ENCODE measurements at places on chromosomes 4 and X. TPM values are rescaled to one million over a fixed set of nuclear protein-coding genes. Genes with fewer than 3 reads are reported as not detected.

CXCL9 gene
- not detected for total RNA-seq

PPP2R2C gene
- 0.94 TPM for total RNA-seq

NPY1R gene
- total RNA-seq, result 0.22 TPM

GABRG1 gene
- total RNA-seq, result not detected

PNMA5 gene
- total RNA-seq, result not detected

NOCT gene
- total RNA-seq, result 31.5 TPM

RAB9B gene
- 4.1 TPM for total RNA-seq

FTSJ1 gene
- total RNA-seq, result 53.3 TPM

N4BP2 gene
- total RNA-seq, result 7.7 TPM

DSPP gene
- total RNA-seq, result not detected

CNGA1 gene
- not detected for total RNA-seq

TMPRSS11F gene
- total RNA-seq, result not detected

VCX3B gene
- total RNA-seq, result not detected

PTCHD1 gene
- 1.9 TPM for total RNA-seq

TRPC5OS gene
- not detected for total RNA-seq

FAT1 gene
- total RNA-seq, result 663 TPM

TACR3 gene
- not detected for total RNA-seq

C1QTNF7 gene
- total RNA-seq, result 0.53 TPM

SOWAHD gene
- 0.23 TPM for total RNA-seq

FAM133A gene
- total RNA-seq, result 0.65 TPM

DNAAF6 gene
- not detected for total RNA-seq

SMIM10L2A gene
- total RNA-seq, result 0.40 TPM

AMER1 gene
- total RNA-seq, result 5.4 TPM

TDO2 gene
- not detected for total RNA-seq

AR gene
- 3.3 TPM for total RNA-seq

DCX gene
- total RNA-seq, result not detected

REELD1 gene
- total RNA-seq, result not detected

RBM41 gene
- total RNA-seq, result 12.6 TPM

MSANTD1 gene
- total RNA-seq, result 0.55 TPM

P2RY4 gene
- not detected for total RNA-seq

RHOH gene
- not detected for total RNA-seq

GPC3 gene
- 1.5 TPM for total RNA-seq

STK32B gene
- 13.1 TPM for total RNA-seq

PASD1 gene
- not detected for total RNA-seq

PAGE1 gene
- total RNA-seq, result not detected

GASK1B gene
- 37.6 TPM for total RNA-seq

GUCY1B1 gene
- total RNA-seq, result 20.5 TPM

NLGN3 gene
- total RNA-seq, result 0.87 TPM

NAP1L3 gene
- 33.2 TPM for total RNA-seq

MGARP gene
- total RNA-seq, result 3.4 TPM

SMIM9 gene
- total RNA-seq, result not detected

NDST3 gene
- total RNA-seq, result 1.3 TPM

STK26 gene
- total RNA-seq, result 17.9 TPM

NSDHL gene
- 18.1 TPM for total RNA-seq

MAGEA10 gene
- not detected for total RNA-seq

NUP62CL gene
- not detected for total RNA-seq

PCDH19 gene
- total RNA-seq, result 5.0 TPM

ATP8A1 gene
- 0.25 TPM for total RNA-seq

SMAD1 gene
- total RNA-seq, result 16.5 TPM

TRIM60 gene
- total RNA-seq, result not detected

PRKG2 gene
- not detected for total RNA-seq

ASMT gene
- not detected for total RNA-seq

PARM1 gene
- total RNA-seq, result 1.0 TPM

TLR3 gene
- 7.9 TPM for total RNA-seq

SSX4B gene
- total RNA-seq, result not detected
